ENCODE measurements at places on chromosomes 5 and 9.
A peak's percentile ranks its signal among the peaks of the same experiment; 100 is the strongest.

GRCh38 chr5:153900703-153901395 is 137.9 kb downstream of the FAM114A2 start:
- DNase-seq = peak; percentile 81

DNA sequence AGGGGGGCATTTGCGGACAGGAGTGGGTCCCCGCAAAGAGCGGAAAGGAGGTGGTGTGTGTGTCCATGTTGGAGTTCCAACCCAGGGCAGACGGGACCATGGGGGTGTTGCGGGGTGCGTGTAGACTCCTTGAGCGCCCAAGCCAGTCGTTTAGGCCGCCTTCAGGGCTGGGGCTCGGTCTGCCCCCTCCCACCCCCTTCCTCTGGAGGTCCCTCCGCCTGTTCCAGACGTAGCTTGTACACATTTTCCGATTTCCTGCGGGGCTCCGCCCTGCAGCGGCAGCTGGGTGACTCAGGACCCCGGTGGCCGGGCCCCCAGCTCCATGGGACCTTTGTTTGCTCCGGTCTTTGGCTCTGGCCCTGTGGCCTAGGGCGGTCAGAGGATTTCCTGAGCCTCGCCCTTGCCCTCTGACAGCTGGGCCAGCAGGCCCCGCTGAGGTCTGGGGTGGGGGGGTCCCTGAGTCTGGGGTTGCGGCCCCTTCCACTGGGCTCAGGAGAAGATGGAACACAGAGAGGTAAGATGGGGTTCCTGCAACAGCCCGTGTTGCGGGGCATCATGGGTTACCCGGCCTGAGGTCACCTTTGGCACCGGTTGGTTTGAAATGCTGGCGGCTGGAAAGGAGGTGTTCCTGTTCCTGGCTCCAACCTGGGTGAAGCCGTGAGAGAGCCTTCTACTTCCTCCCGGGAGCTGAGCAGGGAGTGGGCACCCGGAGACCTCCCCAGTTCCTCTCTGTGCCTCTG is 1.5 kb downstream of the PKN3 start:
- DNase-seq = no peak

- DNase-seq = no peak
These were observed 143.5 kb downstream of the NFIB start for GRCh38 chr9:14170392-14170931.

DNA sequence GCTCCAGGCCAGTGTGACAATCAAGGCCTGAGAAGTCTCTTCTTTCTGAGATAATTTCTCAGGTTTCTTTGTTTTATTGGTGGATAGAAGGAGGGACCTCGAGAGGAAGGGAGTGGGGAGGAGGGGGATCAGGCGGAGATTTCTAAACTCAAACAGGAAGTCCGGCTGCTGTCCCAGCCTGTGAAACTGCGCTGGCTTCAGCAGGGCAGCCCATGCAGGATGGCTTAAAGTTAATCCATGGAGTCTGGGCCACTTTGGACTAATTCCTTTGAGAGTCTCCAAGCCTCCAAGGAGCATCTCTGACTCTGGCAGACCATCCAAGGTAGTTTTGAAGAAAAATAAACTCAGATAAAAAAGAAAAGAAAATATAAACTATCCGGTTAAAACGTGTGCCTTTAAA is 378.5 kb downstream of the MLLT3 start:
- no peak for DNase-seq

- no peak for DNase-seq
These were observed 762.8 kb upstream of the NUDT12 start for GRCh38 chr5:104325356-104325755.

DNA sequence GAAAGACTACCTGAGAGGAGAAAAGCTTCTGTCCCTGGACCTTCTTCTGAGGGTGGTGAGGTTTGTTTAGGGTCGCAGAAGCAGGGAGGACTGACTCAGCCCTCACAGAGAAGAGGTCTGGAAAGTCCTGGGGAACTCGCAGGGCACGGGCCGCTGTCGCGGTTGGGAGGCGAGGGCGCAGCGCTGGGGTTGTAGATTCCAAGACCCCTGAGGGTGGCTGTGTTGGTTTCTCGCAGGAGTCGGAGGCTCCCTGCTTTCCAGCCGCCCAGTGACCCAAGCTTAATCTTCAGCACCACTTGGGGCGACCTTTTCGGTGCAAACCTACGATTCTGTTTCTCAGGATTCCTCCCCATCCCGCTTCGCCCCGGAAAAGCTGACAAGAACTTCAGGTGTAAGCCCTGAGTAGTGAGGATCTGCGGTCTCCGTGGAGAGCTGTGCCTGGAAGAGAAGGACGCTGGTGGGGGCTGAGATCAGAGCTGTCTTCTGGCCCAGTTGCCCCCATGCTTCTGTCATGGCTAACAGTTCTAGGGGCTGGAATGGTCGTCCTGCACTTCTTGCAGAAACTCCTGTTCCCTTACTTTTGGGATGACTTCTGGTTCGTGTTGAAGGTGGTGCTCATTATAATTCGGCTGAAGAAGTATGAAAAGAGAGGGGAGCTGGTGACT is 482 bp downstream of the SLC27A6 start:
- no peak for DNase-seq

- peak; percentile 66 for DNase-seq
These were observed 12.0 kb upstream of the GNPDA1 start for GRCh38 chr5:142024771-142025304.

DNA sequence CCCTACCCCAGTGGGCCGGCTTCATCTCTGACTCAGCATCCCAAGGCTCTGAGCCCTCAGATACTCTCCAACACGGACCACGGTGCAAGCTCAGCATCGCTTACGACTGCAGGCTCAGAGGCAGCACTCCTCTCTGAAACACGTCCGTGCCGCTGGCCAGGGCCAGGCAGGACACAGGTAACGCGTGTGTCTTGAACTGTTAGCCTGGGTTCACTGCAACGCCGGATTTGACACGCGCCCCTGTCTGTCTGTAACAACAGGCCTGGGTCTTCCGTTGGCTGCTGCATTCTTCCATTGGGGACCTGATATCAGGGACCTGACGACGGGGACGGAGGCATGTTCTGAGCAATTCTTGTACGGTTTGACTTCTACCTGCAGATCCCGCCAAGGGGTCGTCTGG is 6.4 kb downstream of the SLC6A3 start:
- no peak for DNase-seq

GRCh38 chr9:126698756-126699155 is 85.0 kb downstream of the LMX1B start:
- DNase-seq = no peak

DNA sequence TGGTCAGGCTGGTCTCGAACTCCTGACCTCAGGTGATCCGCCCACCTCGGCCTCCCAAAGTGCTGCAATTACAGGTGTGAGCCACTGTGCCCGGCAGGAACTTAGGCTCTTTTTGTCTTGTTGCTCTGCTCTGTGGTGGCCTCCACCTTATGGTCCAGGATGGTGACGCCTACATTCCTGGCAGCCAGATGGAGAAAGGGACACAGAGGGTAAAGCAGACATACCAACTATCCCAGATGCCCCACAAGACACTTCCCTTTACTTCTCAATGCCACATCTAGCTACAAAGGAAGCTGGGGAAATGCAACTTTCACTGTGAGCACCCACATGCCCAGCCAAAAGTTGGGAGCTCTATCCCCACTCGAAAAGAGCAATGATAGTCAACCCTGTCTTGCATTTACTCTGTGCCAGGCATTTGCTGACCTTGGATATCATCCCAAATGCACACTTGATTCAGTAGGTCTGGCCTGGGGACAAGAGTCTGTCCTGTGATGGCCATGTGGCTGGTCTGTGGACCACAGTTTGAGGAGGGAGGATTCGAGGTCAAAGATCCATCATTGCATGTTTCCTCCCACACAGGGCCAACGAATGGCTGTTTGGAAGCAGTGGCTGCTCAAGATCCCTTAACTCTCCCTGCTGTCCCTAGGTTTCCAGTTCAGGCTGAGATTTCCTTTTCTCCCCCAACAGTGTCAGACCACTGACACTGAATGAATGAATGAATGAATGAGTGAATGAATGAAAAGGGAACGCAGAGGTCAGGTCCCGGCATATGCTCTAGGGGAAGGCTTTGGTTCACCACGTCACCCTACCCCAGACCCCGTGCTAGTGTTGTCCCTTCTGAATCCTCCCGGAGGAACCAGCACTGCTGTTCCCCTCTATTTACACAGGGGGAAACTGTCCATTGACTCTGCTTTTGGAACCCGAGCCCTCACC is 1.4 kb upstream of the ERGIC1 start:
- DNase-seq = no peak

DNA sequence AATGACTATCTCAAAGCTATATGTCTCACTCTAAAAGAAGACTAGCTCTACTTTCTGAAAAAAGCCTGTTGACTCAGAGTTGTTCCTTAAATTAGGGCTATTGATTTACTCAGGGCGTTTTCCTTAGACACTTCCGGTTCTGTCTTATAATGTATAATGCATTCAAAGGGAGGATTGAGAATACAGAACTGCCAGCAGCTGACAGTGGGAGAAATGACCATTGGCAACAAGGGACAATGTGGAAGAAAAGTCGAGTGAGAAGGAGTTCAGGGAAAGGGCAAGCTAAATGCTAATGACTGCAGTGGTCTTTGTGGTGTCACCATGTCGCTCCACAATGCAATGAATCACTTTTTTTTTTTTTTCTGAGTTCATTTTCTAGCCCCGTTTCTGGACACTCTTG is 65.7 kb upstream of the ANKH start:
- no peak for DNase-seq

Measured in HFF-Myc (cell line).